T1000 (cell line): ENCODE measurements at places on chromosomes 6 and 20.

- no peak for DNase-seq
Observed at GRCh38 chr20:61558726-61559125, 306.7 kb downstream of the CDH4 start.

DNA sequence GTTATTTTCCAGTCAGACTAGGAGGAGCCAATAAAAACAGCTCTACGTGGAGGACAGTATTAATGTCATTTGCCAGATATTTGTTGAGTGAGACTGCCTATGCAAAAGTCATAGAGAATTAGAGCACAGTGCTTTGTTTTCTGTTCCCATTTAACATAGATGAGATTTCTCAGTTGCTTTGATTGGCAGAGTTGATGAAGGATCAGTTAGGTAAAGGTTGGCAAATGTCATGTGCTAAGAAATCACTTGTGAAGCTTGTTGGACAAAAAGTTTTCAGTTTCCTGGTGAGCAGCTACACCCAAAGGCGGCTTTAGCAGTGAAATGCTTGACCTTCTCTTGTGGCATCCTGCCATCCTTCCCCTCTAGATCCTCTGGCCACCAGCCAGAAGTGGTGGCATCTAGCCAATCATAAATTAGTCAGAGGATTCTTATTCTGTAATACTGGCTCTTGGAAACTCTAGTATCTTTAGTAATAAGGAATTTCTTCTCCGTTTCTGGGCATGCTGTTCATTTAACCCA lies 37.0 kb downstream of the BCKDHB start:
- DNase-seq = peak; percentile 80

DNA sequence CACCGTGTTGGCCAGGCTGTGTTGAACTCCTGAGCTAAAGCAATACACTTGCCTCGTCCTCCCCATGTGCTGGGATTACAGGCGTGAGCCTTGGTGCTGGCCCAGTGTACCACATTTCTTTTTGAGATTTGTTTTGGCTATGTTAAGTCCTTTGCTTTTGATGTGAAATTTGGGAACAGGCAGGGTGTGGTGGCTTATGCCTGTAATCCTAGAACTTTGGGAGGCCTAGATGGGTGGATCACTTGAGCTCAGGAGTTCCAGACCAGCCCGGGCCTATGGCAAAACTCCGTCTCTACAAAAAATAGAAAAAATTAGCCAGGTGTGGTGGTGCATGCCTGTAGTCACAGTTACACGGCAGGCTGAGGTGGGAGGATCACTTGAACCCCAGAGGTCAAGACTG lies 40.2 kb downstream of the GINS1 start:
- no peak for DNase-seq

GRCh38 chr20:21714297-21715192 lies 9.1 kb downstream of the PAX1 start:
- DNase-seq = no peak

GRCh38 chr6:4732691-4733315 lies 43.4 kb upstream of the CDYL start:
- peak; percentile 80 for DNase-seq

DNA sequence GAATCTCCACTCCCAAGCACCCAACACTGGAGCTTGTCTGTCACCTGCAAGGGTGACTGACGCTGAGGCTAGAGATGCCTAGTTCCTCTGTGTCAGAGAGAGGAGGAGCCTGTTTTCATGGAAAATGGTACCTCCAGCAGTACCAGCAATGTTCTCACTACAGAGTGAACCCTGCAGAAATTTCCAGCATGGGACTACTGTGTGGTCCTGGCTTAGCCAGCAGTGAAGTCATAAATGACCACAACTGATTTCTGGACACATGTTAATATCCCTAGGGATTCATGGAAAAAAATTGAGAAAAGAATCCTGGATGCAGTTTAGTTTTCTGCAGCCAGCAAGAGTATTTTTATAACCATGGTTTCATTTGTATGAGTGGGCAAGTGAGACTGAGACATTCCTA lies 468.1 kb downstream of the CD83 start:
- no peak for DNase-seq

DNA sequence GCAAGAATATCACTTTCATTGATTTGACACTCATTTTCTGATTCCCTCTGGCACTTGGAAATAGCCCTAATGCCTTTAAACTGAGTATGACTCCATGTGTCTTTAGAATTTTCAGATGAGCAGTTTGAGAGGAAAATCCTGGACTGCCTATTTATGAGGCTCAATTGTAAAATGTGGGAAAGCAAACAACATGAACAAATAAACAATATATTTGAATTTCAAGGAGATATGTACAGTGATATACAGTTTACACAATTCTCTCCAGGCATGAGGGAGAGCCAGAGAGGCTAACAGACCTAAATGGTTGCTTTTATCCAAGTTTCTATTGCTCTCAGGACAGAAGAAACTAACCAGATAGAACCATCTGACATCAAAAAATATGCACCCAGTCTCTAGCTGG lies 748.2 kb upstream of the NRSN1 start:
- DNase-seq = no peak

GRCh38 chr6:2429460-2429859 lies 184.1 kb upstream of the GMDS start:
- DNase-seq = no peak
